ENCODE measurements at places on chromosomes 3 and 15. TPM values are rescaled to one million over a fixed set of nuclear protein-coding genes. Genes with fewer than 3 reads are reported as not detected.

Gene ROPN1
- total RNA-seq: not detected

Gene CDV3
- total RNA-seq: 372 TPM

Gene HYKK
- 0.76 TPM for total RNA-seq

Gene RAF1
- 97.2 TPM for total RNA-seq

Gene CDC25A
- 31.5 TPM for total RNA-seq

DNA sequence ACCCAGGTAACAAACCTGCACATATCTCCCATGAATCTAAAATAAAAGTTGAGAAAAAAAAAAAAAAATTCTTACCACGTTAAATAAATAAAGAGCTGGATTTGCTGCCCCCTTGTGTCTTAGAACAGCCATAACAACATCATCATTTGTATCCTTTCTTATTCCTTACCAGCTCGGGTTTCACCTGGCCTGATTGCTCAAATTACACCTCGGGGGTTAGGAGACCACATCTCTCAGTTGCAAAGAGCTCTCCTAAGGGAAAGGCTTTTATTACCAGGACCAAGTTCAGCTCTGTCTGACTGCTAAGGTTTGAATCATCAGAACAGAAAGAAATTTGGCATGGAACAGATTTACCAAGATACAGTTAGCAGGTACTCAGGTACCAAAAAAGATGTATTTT is 25.8 kb upstream of the RPL39L start:
- DNase-seq: peak; percentile 18

Gene RHCG
- not detected for total RNA-seq

- DNase-seq: no peak
These were observed 14.6 kb downstream of the RAB7A start for GRCh38 chr3:128740621-128741020.

Gene CHRD
- not detected for total RNA-seq

Gene C3orf85
- not detected for total RNA-seq

Gene HOMER2
- total RNA-seq: 3.8 TPM

GRCh38 chr3:184780981-184781515 is 30.9 kb upstream of the VPS8 start:
- DNase-seq: no peak

- DNase-seq: no peak
These were observed 181.2 kb upstream of the TTC14 start for GRCh38 chr3:180420804-180421203.

GRCh38 chr3:48679411-48680391 is 6.0 kb downstream of the NCKIPSD start:
- DNase-seq: no peak

GRCh38 chr3:15637131-15637951 is 35.8 kb downstream of the BTD start:
- no peak for DNase-seq

Gene GPR62
- total RNA-seq: not detected

Gene PLSCR5
- not detected for total RNA-seq

- no peak for DNase-seq
These were observed 82.8 kb downstream of the DUT start for GRCh38 chr15:48414015-48414414.

DNA sequence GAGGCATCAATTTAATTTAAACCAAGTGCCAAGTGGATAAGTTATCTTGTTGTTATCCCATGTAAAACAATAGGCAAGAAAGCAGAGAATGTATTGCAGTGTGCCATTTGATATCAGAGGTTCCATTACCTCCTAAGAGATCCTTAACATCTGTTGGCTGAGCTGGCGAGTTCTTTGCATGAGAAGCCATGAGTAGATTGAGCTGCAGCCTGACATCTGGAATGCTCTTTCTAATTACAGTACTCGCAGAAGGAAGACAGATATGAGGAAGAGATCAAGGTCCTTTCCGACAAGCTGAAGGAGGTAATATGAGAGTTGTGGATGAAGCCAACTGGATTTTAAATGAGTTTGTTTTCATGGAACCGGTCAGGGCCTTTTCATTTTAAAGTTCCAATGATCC is 19.4 kb downstream of the TPM1 start:
- no peak for DNase-seq

GRCh38 chr15:58467121-58467721 is 35.4 kb downstream of the LIPC start:
- no peak for DNase-seq

- DNase-seq: no peak
These were observed 168.7 kb downstream of the PTPRG start for GRCh38 chr3:61730056-61730455.

Gene RAB6B
- 0.15 TPM for total RNA-seq

GRCh38 chr15:63908281-63908680 is 74.5 kb upstream of the HERC1 start:
- no peak for DNase-seq

GRCh38 chr3:120100711-120101110 is 6.5 kb upstream of the GSK3B start:
- no peak for DNase-seq
